ENCODE measurements at places on chromosomes 5 and 9. TPM values are rescaled to one million over a fixed set of nuclear protein-coding genes. Genes with fewer than 3 reads are reported as not detected.

DNA sequence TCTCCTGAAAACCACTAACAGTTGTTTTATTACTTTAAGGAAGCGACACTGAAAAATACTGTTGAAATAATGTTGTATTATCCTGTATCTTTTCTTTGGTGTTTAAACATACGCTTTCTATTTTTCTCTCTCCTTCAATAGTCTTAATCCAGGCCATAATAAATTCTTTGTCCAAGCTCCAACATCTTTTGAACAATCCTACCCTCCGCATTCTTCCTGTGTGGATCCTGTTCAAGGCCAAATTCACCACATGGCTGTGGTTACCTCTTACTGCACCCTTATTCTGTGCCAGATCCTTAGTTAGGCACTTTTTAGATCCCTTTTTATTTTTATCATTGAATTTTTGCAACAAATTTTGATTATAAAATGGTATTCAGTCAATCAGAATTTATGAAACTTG lies 1691.5 kb downstream of the MAT2B start:
- H3K4me1 ChIP-seq, result no peaks in the 10 kb centered on the region
- no peaks in the 10 kb centered on the region for H3K27me3 ChIP-seq
- DNase-seq, result no peak

The AJM1 gene
- total RNA-seq, result 5.3 TPM

DNA sequence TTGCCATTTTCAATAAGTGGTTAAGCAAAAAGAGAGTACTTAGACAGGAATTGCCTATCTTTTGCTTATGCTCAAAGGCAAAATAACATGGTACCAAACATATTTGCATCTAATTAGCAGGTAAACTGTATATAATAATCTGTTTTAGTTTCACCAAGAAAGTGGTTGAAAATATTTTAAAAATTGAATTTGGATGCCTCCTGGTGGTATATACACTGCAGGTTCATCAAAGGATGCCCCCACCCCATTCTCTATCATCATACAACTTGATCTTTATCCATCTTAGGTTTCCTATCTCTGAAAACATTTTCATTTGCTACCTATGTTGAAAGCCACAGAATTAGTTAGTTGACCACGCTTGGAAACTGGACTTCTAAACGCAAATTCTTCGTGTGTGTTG lies 47.0 kb upstream of the MROH2B start:
- DNase-seq, result no peak
- H3K36me3 ChIP-seq, result no peaks in the 10 kb centered on the region
- no peak overlapping the region for H3K27ac ChIP-seq
- no peaks in the 10 kb centered on the region for H3K27me3 ChIP-seq

- no peak overlapping the region for H3K4me3 ChIP-seq
- H3K27me3 ChIP-seq, result peaks cover 15% of the 10 kb centered on the region
- no peak for DNase-seq
- no peaks in the 10 kb centered on the region for H3K36me3 ChIP-seq
- H3K27ac ChIP-seq, result no peak overlapping the region
- H3K4me1 ChIP-seq, result no peaks in the 10 kb centered on the region
Observed at GRCh38 chr5:142295084-142295758, 29.6 kb downstream of the SPRY4 start.

The C8G gene
- 1.5 TPM for total RNA-seq
